Stimulated activated CD4-positive, alpha-beta T cell treated with anti-CD3 and anti-CD28 coated beads, Interleukin-1b, Interleukin-23, amount 100 ng/mL, for 48 hours (primary cell): ENCODE measurements at places on chromosomes 6 and 20.

- DNase-seq: no peak
Observed at GRCh38 chr6:147297663-147298316, 93.6 kb downstream of the STXBP5 start.

- DNase-seq: peak; percentile 11
Observed at GRCh38 chr6:16514249-16514648, 247.0 kb downstream of the ATXN1 start.

DNA sequence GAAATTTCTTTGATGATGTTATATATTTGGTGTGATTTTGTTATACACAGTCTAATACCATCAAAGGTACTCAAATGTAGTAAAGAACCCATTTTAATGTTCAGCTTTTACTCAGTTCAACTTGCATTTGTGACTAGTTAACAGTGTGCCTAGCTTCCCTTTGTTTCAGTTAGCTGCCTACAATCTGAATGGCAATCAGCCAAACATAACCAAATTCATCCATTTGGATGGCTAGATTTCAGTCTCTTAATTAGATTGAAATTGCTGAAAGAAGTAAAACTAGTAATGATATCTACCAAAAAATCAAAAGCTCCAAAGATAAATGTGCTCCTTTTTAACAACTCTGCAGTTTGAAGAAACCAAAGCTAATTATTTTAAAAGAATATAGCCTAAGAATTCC is 6.9 kb downstream of the EPHA7 start:
- no peak for DNase-seq

GRCh38 chr20:53901064-53901463 is 169.3 kb downstream of the BCAS1 start:
- DNase-seq: no peak

GRCh38 chr6:40116832-40117231 is 182.6 kb upstream of the MOCS1 start:
- no peak for DNase-seq

DNA sequence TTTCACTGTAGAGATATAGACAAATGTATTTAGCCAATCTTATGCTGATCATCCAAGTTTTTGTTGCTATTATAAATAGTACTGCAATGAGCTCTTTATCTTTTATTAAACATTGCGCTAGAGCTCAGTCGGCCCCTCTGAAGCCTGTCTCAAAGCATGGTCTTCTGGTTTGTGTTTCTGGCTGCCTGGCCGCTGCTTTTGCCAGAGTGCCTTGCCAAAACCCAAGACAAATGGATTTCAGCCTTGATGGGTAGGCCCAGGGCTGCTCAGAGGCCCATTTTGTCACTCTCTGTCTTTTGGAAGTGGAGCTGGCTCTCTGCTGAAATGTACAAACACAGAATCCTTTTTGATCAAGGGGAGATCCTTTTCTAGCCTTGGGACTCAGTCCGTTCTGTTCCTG is 102.9 kb upstream of the KCNG1 start:
- no peak for DNase-seq

DNA sequence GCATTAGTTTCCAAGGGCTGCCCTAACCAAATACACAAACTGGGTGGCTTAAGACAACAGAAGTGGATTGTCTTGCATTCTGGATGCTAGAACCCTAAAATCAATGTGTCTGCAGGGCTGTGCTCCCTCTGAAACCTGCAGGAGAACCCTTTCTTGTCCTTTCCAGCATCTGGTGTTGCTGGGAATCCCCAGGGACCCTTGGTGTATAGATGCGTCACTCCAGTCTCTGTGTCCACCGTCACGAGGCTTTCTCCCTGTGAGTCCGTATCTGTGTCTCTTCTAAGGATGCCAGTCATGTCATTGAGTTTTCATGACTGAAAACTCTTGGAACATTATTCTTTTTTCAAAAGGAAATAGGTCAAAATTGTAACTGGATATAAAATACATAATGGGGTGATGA is 142.9 kb downstream of the RNASET2 start:
- DNase-seq: no peak

DNA sequence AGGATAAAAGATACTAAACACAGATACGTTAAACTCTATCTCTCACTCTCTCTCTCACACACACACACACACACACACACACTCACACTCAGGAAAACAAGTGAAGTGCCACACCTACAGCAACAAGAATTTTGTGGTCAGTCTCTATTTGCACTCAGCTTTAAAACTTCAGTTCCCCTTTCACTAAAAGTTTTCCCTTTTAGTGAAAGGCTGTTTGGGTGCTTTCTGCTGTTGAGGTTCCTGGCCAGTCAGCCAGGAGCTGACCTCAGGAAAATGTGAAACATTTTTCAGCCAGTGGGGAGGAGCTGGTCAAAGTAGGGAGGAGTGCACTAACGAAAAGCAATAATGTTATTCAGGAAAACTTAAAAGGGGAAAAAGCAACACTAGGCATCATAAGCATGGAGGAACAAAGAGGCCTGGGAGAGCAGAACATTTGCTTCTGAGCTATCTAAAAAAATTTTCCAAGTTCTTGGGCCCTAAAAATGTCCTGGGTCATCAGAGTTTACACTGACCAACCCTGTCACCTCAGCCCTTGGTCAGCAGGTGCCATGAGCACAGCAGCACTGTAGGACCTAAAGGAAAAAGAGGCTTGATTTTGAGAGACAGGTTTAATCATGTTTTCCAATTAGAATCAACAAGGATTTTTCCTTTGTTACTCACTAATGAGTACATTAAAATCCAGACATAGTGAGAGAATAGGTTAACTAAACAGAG is 30.7 kb upstream of the NT5E start:
- DNase-seq: no peak

DNA sequence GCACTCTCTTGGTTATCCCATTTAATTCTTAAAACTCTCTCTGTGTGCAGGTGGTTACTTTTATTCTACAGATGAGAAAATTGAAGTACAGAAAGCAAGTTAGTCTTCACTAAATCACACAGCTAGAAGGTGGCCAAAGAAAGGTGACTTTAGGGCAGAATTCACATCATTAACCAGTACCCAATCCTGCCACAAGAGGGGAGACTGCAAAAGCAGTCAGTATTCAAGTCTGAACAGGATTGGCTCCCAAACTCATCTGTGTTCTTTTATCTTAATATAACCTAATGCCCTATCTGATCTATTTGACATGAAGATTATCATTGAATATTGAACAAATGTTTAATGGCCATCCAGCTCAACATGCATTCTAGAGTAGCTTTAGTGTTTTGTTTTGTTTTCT is 225.3 kb upstream of the FAM83B start:
- DNase-seq: no peak

DNA sequence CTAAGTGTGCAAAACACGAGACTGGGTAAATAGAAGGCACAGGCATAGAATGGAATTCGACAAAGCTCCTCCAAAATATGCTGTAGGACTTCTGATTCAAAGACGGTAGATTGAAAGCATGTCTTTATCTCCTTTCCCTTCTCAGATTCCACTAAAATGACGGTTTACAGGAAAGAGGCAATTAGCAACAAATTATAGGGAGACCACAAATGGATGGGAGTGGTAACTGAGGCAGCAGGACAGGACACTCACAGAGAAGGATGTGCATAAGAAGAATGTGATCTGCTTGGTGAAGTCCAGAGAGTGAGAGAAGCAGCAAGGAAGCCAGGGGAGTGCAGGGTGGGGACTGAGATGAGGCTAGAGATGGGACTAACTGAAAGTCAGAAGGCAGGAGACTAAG is 113.4 kb upstream of the MRPS10 start:
- no peak for DNase-seq

DNA sequence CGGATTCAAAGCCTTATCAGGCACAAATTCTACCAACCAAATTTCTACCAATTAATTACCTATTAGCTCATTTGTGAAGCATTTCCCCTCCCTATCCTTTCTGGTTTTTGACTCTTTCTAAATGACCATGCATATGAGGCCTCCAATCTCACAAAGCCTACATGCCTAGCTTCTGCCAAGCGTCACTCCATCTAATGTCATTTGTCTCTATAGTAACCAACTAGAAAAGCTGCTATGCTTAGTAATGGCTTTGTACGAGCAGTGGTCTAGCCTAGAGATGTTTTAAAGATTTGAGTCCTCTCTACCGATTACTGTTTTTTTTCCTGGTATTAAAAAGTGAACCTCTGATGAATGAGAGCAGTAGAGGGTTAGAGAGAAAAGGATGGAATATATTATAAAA is 4.8 kb upstream of the ASF1A start:
- no peak for DNase-seq

GRCh38 chr20:56202493-56203077 is 45.9 kb upstream of the MC3R start:
- no peak for DNase-seq

- peak; percentile 28 for DNase-seq
Observed at GRCh38 chr20:8454137-8454712, 322.2 kb downstream of the PLCB1 start.

GRCh38 chr6:108699290-108700041 is 138.7 kb downstream of the FOXO3 start:
- no peak for DNase-seq

DNA sequence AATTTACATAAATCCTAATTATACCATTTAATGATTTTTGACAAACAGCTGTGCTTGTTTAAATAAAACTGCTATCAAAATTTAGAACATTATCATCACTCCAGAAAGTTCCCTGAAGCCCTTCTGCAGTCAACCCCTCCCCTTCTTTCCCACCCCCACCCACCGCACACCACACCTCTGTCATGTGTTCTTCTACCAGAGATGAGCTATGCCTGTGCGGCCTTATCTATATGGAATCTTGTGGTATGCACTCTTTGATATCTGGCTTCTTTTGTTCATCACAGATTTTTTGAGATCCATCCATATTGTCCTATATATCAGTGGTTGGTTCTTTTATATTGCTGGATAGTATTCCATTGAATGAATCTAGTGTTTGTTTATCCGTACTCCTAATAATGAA is 7.2 kb downstream of the MYLIP start:
- DNase-seq: peak; percentile 25

DNA sequence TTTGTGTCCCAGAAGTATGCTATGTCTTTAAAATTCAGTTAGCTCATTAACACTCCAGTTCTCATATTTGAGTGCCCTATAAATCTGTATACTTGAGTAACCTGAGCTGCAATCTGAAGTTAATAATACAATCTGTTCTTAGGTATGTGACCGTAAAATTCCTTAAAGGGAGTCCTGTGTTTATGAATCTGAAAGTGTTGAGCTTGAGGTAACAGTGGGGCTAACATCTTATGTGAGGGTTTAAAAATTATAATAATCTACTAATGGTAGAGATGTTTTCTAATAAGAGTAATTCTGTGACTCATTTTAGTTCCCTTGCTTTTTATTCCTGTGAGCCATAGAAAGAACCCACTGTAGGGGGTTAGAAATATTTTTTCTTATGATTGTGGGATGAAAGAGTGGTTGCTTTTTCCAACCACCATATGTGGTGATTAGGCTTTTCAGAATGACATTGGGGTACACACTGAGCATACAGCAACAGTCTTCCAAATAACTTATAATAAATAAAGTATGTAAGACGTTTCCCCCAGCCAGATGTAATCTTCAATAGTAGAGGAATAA is 121.2 kb downstream of the BCKDHB start:
- no peak for DNase-seq

DNA sequence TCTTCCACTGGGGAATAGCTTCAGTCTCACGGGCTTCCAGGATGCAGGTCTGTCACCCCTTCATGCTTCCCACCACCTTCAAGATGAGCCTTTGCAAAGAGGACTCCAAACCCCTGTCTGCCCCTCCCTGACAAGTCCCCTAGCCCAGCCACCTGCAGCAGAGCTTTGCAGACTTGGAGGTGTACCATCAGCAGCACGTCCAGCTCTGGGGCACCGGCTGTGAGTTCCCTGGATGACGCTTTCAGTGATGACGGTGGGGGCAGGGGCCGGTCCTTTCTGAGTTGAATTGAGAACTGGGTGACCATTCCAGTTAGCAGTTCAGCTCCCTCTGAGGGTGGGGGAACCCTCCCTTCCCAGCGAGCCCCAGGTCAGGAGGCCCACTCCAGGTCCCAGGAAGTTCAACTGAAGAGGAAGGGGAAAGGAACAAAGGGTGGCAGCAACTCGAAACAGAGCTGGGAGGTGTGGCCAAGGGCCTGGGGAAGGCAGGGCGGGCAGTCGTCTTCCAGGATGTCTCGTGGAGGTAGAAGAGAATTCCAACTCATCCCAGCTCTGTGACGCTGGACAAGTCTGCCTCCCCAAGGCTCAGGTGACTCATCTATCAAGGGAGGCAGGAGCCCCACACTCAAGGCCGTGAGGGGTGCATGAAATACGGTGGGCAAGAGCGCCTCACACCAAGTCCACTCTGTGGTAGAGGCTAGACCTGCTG is 86.0 kb downstream of the PTPN1 start:
- DNase-seq: no peak

- DNase-seq: no peak
Observed at GRCh38 chr20:23160536-23161243, 74.6 kb upstream of the CD93 start.

DNA sequence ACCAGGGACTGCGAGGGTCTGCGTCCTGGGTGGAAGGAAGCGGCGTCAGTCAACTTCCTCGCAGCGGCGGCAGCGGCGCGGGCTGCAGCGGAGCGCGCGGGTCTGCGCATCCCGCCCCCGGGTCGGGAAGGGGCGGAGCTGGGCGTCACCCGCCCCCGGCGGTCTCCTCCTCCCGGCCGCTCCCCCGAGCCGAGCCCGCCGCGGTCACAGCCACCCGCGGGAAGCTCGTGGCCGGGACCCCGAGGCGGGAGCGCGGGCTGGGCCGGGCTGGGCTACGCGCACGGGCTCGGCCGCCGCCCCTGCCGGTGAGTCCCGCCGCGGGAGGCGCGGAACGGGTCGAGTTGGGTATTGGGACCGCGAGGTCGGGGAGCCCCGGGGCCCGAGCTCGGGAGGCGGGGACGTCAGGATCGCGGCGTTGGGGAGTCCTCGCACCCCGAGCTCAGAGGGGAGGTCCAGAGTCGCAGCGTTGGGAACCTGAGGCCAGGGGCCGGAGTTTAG is at the start of gene PAQR8:
Gene PAQR8 (plus strand): TSS at position 207 of the 498 bp plus-strand sequence. CDS start 41,063 bp downstream, outside the sequence.
- peak; percentile 78 for DNase-seq

DNA sequence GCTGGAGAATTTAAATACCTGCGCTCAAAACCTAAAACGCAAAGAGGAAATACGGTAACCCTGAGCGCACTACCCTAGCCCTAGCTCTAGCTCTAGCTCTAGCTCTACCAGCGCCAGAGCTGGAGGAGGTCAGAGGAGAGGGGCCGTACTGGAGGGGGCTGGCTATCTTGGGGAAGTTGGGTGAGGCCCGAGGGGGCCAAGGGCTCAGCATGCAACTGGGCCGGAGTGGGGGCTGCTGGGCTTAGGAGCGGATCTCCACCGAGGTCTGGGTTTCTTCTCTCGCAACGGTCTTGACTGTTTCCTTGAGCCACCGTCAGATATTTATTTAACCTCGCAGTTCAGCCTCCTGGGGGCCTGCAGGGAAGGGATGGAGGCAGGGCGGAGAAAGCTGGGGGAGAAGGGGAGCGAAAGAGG is 91.0 kb downstream of the NCR2 start:
- no peak for DNase-seq
